Hematopoietic multipotent progenitor cell treated with erythropoietin and hydrocortisone succinate and interleukin-3 and kit ligand, for 15 days (in vitro differentiated cells): ENCODE measurements at places on chromosomes 3 and 15.

GRCh38 chr3:121740896-121741295 is 8.6 kb downstream of the GOLGB1 start:
- no peak for DNase-seq

DNA sequence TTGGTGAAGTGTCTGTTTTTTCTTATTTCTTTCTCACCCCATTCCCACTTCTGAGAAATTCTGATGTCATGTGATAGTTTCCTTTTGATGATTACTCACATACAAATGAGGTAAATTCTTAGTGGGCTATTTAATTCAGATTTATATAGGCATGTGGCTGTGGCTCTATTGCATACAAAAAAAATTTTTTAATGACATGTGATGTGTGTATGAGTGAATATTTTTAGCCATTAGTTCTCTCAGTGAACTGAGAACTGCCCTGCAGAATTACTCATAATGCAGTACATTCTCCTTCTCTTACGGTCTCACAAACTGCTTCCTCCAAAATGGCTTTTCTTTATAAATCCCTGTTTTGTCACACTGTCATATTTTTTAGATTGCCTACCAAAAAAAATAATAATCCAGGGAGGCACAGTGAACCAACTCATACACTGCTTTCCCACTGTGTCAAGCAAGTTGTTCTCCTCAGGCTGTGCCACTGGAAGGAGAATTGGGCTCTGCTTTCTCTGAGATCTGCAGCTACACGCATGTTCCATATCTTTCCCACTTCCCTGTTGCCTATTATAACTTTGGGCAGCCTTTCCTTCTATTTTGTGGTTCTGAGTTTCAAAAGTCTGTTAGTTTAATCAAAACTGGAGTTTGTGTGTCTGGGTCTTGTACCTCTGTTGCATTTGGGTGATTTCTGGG is 415.7 kb upstream of the THBS1 start:
- no peak for DNase-seq

- no peak for DNase-seq
These were observed 91.8 kb downstream of the KCNMB2 start for GRCh38 chr3:178628037-178628436.

GRCh38 chr3:15926871-15927270 is 129.1 kb upstream of the ANKRD28 start:
- no peak for DNase-seq

- no peak for DNase-seq
These were observed 184.3 kb downstream of the CDIN1 start for GRCh38 chr15:36763685-36764084.

DNA sequence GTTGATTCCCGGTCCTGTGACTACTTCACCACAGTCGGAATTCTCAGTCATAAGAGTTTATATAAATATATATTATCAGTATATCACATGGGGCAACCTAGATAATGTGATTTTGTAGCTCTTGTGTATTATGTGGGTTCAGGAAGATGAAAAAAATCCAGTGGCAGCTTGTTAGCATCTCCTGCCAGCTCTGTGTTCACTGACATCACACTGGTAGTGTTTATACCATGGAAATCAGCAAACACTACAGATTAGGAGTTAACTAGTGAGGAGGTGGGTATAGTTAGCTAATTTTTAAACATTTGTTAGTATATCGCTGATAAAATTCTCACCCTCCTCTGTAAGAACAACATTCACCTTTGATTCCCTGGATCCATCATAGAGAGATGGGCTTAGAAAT is 44.5 kb upstream of the KCNMB2 start:
- DNase-seq: no peak

- no peak for DNase-seq
These were observed 32.4 kb downstream of the C2CD4A start for GRCh38 chr15:62099094-62099601.

- DNase-seq: no peak
These were observed 80.7 kb upstream of the EOMES start for GRCh38 chr3:27802849-27803248.

DNA sequence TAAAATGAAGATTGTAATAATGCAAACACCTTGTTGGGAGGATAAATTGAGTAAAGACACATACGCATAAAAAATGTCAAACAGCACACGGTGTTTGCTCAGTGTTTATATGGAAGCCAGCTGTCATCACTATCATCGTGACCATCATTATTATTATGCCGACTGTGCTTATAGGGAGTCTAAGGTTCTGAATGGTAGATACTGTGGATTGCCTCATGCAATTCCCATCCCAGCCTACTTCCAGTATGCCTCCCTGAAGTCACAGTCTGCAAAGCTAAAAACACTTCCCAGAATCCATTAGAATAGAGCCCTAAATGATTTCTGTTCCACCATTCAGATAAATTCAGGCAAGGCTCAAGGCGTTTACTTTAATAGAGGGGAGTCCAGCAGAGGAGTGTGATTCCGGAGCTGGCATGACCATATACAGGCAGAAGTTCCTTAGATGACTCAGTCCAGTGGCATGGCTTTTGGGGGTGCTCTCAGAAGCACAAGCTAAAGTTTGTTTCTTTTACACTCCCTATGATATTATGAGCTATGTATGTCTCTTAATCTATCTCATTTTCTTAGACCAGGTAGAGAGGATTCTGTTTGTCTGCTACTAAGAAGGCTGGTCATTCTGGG is 148.7 kb downstream of the MEX3B start:
- DNase-seq: no peak

DNA sequence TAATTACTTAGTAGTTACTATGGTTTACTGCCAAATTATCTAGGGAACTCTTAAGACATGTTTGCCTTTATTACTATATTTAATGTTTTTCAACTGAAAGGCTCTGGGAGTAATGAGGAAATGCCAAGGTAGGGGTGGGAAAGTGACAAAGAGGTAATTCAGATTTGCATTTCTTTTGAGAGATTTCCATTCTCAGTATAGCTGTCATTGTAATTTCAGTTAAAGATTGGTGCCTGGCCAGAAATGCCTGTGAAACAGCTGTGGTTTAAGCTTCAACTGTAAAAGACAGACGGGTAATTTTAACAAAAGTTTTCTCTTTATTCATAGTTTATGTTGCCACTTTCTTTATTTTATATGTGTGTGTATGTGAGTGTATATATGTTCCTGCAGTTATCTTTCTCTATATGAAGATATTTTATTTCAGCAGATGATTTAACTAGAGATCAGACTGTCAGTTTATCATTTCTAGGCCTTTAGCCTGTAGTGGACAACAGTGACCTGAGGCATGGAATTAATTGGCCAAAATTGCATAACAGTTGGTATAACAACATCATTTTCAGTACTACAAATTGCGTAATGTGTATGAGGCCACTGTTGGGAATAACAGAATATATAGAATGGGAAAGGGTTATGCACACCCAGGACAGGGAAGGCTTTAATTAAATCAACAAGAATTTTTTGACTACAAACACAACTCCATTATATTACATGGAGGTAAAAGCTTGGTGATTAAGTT is 119.0 kb downstream of the BBX start:
- DNase-seq: no peak

GRCh38 chr15:72306211-72306785 is 13.7 kb downstream of the CELF6 start:
- DNase-seq: no peak

- no peak for DNase-seq
These were observed 394 bp downstream of the OSBPL10 start for GRCh38 chr3:31980530-31981205.

DNA sequence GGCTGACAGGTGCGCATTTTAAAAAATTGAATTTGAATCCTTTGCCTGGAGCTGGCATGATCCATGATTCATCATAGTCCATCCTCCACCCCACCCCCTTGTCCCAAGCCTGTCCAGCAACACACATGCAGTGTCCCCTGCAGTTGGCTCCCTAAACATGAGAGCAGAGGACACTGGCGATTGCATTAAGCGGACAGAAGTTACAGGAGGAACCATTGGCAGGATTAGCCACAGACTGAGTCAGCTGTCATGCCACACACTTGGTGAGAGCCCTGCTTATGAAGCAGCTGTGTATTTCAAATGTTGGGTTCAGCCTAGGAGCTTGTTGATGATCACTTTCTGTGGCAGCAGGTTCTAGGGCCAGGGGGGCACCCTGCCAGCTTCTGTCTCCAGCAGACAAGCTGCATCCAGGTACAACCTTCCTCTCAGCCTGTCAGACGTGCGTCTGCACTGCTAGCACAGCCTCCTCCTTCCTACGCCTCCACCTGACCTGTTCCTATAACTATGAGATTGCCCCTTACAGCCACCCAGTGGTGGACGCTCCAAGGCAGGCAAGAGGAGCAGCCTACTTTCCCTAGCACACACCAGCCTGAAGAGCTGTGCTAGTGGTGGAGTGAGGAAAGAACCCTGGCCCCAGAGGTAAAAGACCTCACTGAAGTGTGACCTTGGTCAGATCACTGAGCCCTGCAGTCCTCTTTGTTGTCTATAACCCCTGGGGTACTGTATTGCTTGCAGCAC is 121.9 kb downstream of the SLCO3A1 start:
- no peak for DNase-seq

GRCh38 chr3:25542492-25543039 is 114.5 kb downstream of the RARB start:
- no peak for DNase-seq

- DNase-seq: no peak
These were observed 16.2 kb downstream of the SLC6A6 start for GRCh38 chr3:14418296-14419250.

- no peak for DNase-seq
These were observed 328.9 kb upstream of the CBLB start for GRCh38 chr3:106197532-106198194.

DNA sequence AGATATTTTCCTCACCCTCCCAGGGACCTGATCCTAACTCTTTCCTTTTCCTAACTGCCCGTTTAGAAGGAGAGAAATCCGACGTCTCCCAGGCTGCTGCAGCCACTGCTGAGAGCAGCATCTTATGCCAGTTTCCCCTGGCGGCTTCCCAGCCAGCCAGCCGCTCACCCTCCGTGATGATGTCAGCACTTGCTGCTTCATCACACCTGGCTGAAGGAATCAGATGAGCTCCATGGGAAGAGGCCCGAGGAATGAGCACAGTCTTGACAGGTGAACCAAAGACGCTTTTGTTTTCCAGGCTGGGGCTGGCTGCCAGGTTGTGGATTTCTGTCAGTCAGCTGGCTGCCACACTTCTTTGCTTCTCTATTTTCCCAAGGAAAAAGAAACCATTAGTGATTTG is 445.1 kb upstream of the RBMS3 start:
- DNase-seq: no peak

DNA sequence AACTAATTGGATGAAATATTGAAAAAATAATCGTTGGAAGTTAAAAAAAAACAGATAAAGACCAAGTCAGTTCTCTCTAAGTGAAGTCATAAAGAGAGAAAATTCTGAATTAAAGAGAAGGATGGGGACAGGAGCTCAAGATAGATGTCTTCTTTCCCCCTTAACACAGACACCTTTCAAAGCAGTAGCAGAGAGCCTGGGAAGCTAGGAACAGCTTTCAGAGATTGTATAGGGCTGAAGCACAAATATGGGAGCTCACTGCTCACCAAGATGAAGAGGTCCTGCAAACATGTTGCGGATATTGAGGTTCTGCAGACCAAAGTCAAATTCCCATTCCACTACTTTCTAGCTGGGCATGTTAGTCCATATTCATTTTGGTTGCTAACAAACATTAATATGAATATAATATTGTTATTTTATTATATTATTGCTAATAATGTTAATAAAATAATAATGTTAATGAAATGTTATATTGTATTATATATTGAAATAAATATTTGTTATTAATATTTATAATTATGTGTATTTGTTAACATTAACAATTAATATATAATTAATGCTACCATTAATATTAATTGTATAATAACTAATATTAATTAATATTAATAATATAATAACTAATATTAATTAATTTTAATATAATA is 319.1 kb downstream of the OXSM start:
- no peak for DNase-seq

- DNase-seq: peak; percentile 16
These were observed 25.8 kb downstream of the SCG3 start for GRCh38 chr15:51706926-51707608.

GRCh38 chr15:90807074-90807785 is 61.2 kb upstream of the FURIN start:
- no peak for DNase-seq

DNA sequence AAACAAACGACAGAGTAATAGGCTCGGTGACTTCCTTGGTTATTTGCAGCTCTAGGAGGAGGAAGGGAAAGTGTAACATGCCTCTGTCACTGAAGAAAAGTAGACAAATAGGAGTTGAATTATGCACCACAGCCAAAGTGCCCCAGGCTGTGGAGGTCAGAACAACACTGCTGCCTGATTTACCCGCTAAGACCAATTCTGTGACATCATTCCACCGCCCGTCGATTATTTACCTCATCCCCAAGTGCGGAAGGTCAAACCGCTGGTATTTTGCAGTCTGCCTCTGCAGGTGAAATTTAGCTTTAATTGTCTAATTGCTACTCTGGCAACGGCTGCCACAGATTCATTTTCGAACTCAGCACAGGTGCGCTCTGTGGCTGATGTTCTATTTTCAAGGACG is 106.3 kb upstream of the PRICKLE2 start:
- no peak for DNase-seq

DNA sequence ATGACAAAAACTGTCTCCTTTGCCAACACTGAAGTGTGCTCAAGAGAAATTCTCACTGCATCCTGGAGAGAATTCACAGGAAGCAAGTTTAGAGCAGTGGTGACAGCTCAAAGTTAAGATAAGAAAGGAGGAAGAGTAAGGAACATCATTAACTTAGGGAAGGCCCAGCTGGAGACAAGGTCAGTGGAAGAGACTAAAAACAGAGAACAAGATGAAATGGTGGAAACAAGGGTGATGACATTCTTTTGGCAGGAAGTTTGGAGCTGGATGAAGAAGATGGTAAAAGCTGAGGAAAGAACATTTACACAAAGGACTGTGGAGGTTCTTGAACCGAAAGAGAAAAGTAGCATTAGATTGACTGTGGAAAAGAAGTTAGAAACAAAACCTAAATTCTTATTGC is 6.7 kb upstream of the SUCLG2 start:
- no peak for DNase-seq

DNA sequence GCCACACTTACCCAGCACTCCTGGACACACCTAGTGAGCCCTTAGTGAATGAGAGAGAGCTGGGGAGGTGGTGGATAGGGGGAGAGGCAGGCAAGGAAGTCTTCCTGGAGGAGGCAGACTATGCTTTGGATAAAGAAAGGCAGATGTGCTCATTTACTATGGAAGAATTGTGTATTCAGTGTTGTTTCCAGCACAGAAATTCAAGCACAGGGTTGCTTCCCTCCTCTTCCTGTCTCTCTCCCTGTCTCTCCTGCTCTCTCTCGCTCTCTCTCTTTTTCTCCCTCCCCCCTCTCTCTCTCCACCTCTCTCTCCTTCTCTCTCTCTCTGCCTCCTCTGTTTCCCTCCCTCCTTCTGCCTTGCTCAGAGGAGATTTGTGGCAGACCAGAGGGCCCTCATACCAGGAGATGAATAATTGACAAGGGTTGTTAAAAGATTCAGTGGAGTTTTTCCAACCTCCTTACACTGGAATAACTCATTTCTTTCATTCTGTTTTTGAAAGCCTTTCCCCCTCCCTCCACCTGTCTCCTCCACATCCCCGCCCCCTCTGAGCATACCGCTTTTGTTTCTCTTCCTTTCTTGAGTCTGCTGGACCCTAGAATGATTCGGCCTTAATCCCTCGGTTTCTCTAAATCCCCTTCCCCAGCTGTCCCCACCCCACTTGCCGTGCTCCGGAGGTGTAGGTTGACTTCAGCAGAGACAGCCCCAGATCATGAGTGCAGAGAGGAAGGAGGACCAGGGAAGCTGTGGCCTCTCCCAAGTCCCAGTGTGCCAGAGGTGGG is 65.6 kb downstream of the CCDC33 start:
- DNase-seq: no peak

- no peak for DNase-seq
These were observed 32.1 kb downstream of the CYFIP1 start for GRCh38 chr15:22948056-22948455.

- no peak for DNase-seq
These were observed 235.6 kb upstream of the TGFBR2 start for GRCh38 chr3:30370681-30371271.
